ENCODE measurements at places on chromosomes 12 and 14. TPM values are rescaled to one million over a fixed set of nuclear protein-coding genes. Genes with fewer than 3 reads are reported as not detected.

HECTD4 gene
- polyA plus RNA-seq, result 16.0 TPM

DNA sequence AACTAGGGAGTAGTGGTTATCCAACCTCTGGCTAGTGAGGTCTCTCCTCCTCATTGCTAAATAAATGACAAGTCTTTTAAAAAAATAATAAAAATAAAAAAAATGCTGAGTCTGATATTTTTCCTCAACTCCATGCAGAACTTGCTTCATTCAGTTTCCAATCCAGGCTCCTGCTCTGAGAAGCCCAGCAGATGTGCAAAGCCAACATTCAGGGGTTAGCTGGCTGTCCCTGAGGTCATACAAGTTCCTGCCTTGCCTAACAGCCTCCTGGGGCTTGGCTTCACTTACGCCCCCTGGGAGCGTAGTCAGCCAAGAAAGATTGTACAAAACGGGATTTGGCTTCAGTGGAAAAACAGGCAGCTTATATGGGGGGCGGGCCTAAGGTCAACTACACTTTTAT lies 23.3 kb downstream of the RTRAF start:
- H3K27me3 ChIP-seq, result no peaks in the 10 kb centered on the region
- H3K27ac ChIP-seq, result no peak overlapping the region
- H3K36me3 ChIP-seq, result peaks cover 13% of the 10 kb centered on the region
- H3K4me3 ChIP-seq, result no peak overlapping the region

KRT82 gene
- polyA plus RNA-seq, result not detected

- no peak overlapping the region for H3K4me3 ChIP-seq
- no peaks in the 10 kb centered on the region for H3K4me1 ChIP-seq
- no peak overlapping the region for H3K27ac ChIP-seq
- no peaks in the 10 kb centered on the region for H3K36me3 ChIP-seq
- H3K27me3 ChIP-seq, result no peaks in the 10 kb centered on the region
Measured at GRCh38 chr14:103880348-103881267, 33.2 kb upstream of the PPP1R13B start.

DNA sequence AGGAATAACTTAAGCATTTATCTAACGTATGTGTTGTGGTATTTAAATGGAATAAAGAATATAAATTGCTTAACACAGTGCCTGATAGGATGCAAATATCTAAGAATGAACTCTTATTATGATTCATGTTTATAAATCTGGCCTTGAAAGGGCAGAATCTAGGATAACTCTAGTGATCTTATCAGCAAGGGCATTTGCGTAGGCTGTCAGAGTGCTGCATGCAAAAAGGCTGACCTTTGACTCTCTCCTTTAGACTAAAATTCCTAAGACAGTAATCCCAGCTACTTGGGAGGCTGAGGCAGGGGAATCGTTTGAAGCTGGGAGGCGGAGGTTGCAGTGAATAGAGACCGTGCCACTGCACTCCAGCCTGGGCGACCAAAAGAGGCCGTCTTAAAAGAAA lies 31.3 kb upstream of the ANP32D start:
- H3K27ac ChIP-seq, result no peak overlapping the region
- H3K4me1 ChIP-seq, result no peaks in the 10 kb centered on the region
- H3K27me3 ChIP-seq, result no peaks in the 10 kb centered on the region
- H3K4me3 ChIP-seq, result no peak overlapping the region
- no peaks in the 10 kb centered on the region for H3K36me3 ChIP-seq
- no peak for DNase-seq

GRCh38 chr14:58584383-58584782 lies 53.4 kb upstream of the DACT1 start:
- H3K36me3 ChIP-seq, result no peaks in the 10 kb centered on the region
- no peaks in the 10 kb centered on the region for H3K27me3 ChIP-seq
- no peak overlapping the region for H3K27ac ChIP-seq
- H3K4me1 ChIP-seq, result no peaks in the 10 kb centered on the region
- H3K4me3 ChIP-seq, result no peak overlapping the region
- DNase-seq, result no peak

GRCh38 chr14:77204459-77204771 lies 22.8 kb downstream of the TMEM63C start:
- no peaks in the 10 kb centered on the region for H3K4me1 ChIP-seq
- no peak overlapping the region for H3K4me3 ChIP-seq
- no peak overlapping the region for H3K27ac ChIP-seq
- H3K36me3 ChIP-seq, result no peaks in the 10 kb centered on the region
- H3K27me3 ChIP-seq, result no peaks in the 10 kb centered on the region

SCN8A gene
- polyA plus RNA-seq, result under 0.01 TPM

Data from aorta (tissue), 5 donors.